A172 (cell line): ENCODE measurements at places on chromosomes 2 and 18. TPM values are rescaled to one million over a fixed set of nuclear protein-coding genes. Genes with fewer than 3 reads are reported as not detected.

DNA sequence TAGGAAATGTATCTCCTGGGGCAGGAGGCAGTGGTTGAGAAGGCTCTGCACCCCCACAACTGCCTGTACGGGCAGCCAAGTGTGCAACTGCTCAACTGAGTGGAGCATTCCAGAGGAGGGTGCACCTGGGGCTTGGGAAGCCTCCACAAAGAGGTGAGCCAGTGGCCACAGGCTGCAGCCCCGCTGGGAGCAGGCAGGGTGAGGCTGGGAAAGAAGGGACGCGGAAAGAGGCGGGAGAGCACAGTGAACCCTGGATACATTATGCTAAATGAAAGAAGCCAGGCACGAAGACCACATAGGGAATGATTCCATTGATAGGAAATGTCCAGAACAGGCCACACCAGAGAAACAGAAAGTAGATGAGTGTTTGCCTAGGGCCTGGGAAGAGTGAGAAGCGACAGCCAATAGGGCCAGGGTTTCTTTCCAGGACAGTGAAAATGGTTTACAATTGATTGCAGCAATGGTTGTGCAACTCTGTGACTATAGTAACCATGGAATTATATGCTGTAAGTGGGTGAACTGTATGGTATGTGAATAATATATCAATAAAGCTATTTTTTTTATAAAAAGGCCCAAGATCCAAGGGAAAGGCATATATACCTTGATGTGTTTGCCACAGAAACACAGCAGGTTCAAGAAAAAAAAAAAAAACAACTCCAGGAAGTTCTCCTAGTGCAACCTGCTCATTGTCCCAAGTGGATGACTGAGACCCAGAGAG is 82.4 kb downstream of the DDX1 start:
- no peak for DNase-seq

DNA sequence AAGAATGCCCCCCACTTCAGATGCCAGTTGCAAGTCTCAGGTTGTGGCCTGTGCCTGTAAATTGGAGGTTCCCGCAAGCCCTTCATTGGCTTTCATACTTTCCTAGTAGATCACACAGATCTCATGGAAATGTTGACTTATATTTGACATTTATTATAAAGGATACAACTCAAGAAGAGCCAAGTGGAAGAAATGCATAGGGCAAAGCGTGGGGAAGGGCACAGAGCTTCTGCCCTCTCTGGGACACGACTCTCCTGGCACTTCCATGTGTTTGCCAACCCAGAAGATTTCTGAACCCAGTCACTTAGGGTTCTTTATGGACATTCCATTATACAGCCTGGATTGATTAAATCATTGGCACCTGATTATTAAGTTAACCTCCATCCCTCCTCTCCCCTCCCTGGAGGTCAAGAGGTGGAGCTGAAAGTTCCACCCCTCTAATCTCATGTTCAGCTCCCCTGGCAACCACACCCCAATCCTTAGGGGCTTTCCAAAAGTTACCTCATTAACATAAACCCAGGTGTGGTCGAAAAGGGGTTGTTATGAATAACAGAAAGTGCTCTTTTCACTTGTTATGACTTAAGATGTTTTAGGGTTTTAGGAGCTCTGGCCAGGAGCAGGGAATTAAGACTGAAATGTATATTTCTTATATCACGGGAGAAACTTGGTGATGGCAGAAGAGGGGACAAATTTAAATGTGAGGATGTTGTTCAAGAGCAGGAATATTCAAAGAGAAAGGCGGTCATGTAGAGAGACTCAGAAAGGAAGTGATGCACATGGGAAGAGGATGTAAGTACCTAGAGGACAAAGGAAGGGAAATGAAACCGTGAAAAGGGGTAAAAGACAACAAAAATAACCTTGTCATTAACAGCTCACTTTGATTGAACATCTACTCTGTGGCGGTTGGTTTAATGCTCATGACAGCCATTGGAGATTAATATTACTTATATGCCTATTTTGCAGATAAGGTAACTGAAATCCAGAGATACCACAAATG is 31.8 kb downstream of the SP100 start:
- DNase-seq: no peak

GRCh38 chr18:11520536-11520935 is 88.9 kb upstream of the SLC35G4 start:
- peak; percentile 59 for DNase-seq

- no peak for DNase-seq
Measured at GRCh38 chr2:227363756-227364155, 15.3 kb downstream of the TM4SF20 start.

DNA sequence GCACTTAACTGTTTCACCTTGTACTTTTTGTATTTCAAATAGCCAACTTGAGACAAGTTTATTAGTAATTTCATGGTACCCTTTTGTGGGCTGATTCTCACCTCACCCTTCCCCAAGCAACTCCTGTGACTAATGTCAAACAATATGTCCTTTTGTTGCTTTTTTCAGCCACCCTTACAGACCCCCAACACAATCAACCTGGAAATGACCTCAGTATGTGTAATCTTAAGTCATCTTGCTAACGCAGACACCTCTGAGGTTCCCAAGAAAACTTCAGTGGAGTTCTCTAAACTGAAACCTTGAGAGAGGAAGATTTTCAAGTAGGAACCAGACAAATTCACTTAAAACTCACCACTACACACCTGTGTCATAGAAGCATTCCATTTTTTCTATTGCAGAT is 69.5 kb downstream of the KYNU start:
- DNase-seq: no peak

DNA sequence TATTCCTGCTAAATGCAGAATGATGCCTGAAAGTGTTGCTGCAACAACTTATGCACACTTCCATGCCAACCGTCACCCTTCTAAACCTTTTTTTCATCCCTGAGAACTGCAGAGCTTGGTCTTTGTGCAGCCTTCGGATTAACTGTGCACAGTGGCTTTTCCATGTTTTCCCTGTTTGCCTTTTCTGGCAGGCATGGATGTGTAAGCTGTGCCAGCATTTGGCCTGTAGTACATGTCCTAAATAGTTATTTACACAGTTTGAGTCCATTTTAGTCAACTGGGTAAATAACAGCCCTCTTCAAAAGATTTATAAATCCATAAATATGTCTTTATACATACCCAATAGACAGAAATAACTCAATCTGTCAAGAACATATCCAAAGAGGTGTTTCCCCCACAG is 31.5 kb downstream of the MEIS1 start:
- no peak for DNase-seq

GRCh38 chr2:223880796-223881195 is 43.4 kb upstream of the AP1S3 start:
- no peak for DNase-seq

DNA sequence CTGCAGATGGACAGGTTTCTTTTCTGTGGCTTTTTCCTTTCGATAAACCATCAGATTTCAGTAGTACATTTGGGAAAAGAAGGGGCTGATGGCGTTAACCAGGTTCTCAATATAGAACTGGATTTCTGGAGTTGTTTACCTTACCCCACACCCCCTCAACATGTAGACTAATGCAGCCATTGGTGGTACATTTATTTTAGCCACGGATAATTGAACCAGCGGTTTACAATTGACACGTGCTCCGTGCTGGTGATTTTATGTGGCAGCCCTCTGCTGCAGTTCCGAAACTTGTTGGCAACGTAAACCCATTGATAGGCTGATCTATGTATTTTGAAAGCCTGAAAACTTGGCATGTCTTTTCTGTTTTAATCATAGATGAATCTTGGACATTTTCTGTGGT is 5.4 kb downstream of the SOX11 start:
- DNase-seq: no peak

GRCh38 chr2:348361-348916 is 60.5 kb upstream of the ALKAL2 start:
- DNase-seq: peak; percentile 46

DNA sequence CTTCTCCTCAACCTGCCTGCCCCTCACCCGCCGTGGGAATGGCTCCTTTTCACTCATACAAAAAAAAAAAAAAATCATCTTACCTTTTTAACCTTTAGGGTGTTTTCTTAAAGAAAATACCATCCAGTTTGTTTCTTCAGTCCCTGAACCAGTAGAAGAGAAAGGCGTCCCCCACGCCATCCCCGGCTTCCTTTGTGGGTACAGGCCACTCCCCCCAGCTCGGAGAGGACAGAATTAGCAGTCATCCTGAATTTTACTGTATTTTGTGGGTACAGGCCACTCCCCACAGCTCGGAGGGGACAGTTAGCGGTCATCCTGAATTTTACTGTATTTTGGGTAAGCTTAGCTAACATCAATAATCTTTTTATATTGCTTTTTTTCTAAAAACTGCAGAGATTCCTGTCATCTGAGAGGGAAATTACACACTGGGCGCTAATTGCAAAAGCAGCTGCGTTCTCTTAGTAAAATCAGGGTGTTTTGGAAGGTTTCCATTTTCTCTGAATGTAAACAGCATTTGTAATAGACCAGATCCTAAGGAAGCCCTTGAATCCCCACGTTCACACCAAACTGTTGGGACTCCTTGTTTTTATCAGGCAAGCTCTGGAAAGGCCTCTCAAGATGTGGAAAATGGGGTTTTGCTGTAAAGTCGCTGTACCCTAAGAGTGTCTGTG is 72.5 kb downstream of the NFATC1 start:
- no peak for DNase-seq

GRCh38 chr18:68714366-68714711 is 569 bp downstream of the TMX3 start:
- DNase-seq: no peak

DNA sequence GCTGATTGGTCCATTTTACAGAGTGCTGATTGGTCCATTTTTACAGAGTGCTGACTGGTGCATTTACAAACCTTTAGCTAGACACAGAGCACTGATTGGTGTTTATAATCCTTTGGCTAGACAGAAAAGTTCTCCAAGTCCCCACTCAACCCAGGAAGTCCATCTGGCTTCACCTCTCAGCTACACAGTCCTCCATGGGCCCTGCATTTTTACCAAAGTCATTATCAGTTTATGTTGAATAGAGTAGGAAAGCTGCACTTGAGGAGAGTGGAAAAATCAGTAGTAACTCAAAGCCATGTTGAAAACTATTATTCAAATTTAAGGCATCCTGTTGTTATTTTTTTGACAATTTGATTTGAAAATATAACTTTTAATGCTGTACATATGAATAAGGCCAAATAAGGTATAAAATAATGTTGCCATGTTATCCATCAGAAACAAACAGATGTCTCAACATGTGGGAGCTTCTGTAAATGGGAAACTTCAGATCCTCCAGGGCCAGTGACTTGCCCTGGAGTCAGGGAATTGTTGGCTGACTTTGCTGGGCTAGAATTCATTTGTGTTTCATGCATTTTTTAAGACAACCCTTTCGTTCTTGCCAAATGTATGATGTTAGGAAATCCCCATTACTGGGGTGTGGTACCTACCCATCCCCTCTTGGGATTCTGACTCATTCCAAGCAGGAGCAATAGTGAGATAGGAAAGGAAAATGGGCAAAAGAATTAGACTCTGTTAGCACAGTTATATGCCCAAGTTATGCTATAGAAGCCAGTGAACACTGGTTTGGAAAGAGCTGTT is 37.8 kb upstream of the CCDC195 start:
- DNase-seq: peak; percentile 52

Gene OSBPL6
- total RNA-seq: 2.8 and 3.1 TPM in 2 replicates

Gene KLF11
- total RNA-seq: 18.7 and 21.4 TPM in 2 replicates

Gene BOLL
- not detected in 2 replicates for total RNA-seq

Gene RAB1A
- 143 and 156 TPM in 2 replicates for total RNA-seq

Gene CACNB4
- total RNA-seq: 1.8 and 2.2 TPM in 2 replicates

Gene SLC9A4
- total RNA-seq: 0.31 and 0.84 TPM in 2 replicates

Gene TUBB8B
- total RNA-seq: not detected in 2 replicates

Gene PSD4
- 10.0 and 10.2 TPM in 2 replicates for total RNA-seq

Gene ABCA12
- 0.05 and 0.14 TPM in 2 replicates for total RNA-seq

Gene RAX
- not detected in 2 replicates for total RNA-seq

Gene LCT
- total RNA-seq: not detected in 2 replicates

Gene BCL11A
- total RNA-seq: not detected in 2 replicates
